ENCODE measurements at places on chromosomes 6 and 20.

DNA sequence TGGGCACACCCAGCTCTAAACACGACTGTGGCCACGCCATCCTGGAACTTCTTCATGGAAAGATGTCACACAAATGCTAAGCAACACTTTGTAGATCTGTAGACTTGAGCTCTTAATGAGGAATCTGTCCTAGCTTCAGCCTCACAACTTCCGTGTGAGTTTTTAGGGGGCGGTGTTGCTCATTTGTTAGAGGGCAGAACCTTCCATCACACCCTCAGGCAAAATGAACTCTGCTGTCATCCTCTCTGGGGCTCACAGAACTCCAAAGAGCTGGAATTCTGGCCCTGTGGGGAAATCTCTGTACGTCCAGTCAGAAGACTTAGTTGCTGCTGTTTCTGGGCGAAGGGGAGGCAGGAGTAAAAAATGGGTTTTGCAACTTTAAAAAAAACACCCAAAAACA lies 49.8 kb downstream of the NRN1 start:
- DNase-seq = no peak

GRCh38 chr6:116550796-116551195 lies 2.8 kb upstream of the CALHM4 start:
- no peak for DNase-seq

DNA sequence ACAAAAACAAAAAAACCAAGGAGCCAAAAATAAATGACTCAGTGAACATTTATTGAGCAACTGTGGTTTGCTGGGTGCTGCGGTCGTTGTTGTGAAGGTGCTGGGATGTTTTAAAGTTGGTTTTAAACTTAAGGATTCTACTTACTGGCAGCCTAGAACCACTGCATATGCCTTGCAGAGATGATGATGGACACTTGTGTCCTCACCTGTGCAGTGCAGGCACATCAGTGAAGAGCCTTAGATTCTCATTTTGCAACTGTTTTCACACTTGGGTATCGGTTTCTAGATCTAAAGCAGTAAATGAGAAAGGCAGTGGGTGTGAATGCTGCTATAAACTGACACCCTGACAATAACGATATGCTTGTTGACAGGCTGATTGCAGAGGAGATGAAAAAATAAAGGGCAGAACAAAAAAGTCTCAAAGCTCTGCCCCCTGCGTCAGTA lies 68.8 kb downstream of the UTRN start:
- peak; percentile 86 for DNase-seq

- DNase-seq = no peak
Observed at GRCh38 chr6:149230712-149231460, 86.6 kb upstream of the TAB2 start.

- DNase-seq = no peak
Observed at GRCh38 chr20:43379239-43379917, 78.3 kb upstream of the SRSF6 start.

DNA sequence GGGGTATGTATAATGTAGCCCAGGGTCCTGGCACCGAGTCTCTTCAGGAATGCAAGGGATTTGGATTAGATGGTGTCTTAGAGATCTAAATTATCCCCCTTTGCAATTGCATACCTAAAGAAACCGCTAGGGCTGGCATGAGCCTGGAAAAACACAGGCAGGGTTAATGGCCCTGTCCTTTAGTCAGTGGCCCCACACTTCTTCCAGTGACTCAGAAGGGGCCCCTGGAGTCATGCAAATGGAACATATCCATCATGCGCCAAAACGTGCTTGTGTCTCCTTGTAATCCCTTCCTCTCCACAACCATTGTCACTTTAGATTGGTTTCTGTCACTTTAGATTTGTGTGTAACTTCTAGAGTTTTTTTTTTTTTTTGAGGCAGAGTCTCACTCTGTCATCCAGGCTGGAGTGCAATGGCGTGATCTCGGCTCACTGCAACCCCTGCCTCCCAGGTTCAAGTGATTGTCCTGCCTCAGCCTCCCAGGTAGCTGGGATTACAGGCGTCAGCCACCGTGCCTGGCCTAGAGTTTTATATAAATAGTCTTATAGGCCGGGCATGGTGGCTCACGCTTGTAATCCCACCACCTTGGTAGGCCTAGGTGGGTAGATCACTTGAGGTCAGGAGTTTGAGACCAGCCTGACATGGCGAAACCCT lies 8.7 kb upstream of the MYBL2 start:
- peak; percentile 45 for DNase-seq

GRCh38 chr6:160055378-160055777 lies 66.2 kb upstream of the SLC22A1 start:
- DNase-seq = no peak

DNA sequence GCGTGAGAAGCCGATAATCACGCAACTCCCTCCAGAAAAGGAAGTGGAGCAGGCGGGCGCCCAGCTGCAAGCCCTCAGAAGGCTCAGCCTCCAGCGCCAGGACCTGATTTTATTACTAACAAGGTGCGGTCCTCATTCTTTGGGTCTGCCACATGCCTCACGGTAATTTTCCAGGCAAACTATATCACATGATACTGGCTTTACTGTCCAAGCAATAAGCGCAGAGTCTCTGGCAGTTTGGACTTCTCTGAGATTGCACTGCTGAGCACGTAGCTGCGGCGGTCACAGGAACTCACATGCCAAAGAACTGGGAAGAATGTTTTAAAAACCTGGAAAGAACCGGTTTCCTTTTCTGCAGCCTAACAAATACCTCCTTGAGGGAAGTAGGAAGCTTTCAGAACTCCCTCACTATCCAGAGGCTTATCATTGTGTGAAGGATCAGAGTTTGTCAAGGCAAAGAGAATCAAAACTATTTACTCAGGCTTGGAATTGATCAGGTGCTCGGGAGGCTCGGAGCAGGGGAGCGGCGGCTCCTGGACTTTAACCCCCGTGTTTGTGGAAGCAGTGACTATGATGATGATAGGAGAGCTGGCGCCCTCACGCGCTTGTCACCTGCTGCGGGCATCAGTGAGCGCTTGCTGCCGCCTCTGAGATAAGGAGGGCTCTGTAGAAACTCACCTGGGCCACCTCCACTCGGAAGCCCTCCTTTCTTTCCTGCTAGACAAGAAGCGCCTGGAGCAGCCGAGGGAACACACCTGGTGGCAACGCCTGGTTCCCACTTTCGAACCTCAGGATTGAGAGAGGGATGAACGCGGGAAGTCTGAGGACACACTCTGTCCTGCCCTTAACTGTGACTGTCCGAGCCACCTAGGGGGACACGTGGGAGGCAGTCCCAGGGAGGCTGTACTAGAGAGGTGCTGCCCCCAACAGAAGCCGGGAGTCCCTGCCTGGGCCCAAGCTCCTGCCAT lies 27.2 kb upstream of the SYNJ2 start:
- DNase-seq = no peak

DNA sequence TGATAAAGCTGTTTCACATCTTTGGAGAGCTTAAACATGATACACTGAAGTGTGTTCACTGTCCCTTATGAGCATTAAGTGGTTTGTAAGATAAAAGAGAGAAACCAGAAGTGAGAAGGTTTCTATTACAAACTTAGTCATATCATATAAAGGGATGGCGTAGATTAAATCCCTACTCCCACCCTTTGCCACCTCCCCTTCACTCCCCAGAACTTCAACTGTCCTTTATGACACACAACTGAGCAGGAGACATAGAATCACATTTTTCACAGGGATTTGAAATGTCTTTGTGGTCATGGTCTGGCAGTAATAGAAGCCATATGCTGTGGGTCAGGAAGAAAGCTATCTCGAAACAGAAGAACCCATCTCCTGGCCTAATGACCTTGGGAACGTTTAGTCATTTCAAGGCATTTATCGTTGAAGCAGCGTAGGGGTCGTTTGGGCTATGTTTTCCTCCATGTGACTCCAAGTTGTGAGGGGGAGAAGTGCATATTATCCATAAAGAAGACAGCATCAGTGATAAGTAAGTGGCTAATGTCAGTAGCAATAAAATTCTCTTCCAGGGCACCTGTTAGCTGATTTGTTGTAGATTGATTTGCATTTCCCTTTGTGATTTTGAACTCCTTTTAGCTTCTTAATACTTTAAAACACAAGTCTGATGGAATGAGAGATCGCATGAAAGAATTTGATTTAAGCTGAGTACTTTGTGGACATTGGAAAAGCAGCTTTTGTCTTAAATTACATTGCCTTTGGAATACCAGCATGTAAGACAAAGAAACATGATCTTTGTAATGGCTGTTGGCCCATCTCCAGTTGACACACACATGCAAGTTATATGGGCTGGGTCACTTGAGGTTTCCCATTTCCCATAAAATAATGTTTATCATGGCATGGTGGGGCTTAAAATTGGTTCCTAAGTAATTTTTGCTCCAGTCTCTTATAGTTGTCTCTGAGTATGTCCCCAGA lies 501.5 kb upstream of the FLRT3 start:
- no peak for DNase-seq

- no peak for DNase-seq
Observed at GRCh38 chr20:23451956-23452487, 654 bp downstream of the CST11 start.

- DNase-seq = no peak
Observed at GRCh38 chr20:20343932-20344331, 24.0 kb upstream of the INSM1 start.

- no peak for DNase-seq
Observed at GRCh38 chr6:128464790-128465189, 55.6 kb downstream of the PTPRK start.

DNA sequence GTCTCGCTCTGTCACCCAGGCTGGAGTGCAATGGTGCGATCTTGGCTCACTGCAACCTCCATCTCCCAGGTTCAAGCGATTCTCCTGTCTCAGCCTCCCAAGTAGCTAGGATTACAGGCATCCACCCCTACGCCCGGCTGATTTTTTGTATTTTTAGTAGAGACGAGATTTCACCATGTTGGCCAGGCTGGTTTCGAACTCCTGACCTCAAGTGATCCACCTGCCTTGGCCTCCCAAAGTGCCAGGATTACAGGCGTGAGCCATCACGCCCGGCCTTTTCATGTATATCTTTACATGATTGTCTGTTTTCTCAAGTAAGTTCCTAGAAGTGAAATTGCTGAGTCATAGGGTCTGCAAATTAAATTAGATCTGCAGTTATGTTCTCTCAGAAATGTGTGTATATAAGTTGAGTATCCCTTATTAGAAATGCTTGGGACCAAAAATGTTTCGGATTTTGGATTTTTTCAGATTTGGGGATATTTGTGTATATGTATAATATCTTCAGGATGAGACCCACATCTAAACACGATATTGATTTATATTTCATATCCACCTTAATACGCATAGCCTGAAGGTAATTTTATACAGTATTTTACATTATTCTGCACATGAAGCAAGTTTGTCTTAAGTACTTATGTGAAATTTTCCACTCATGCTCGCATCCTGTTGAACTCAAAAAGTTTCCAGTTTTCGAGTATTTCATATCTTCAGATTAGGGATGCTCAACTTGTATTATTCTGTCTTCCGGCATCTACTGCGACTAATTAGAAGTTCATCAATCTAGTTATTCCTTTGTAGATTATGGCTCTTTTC lies 40.4 kb downstream of the TAB2 start:
- DNase-seq = no peak

DNA sequence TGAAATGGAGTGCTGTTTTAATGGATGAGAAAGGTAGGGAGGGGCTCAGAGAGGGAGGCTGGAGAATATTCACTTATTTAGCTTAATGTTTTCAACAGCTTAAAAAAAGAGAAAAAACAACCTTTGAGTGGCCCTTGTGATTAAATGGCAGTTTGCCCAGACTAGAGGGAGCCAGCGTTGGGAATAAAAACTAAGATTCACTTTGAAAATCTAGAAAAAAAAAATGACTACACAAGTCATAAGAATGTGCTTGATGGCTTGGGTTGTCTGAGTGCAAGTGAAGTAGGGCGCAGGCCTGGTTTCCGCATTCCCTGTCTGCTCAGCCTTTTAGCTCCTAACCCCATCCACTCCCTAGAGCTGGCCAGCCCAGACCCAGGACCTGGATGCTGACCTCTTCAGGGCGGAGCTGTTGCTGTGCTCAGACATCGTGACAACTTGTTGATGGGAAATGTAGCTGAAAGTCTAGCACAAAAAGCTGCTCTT lies 28.9 kb downstream of the UTRN start:
- DNase-seq = no peak

GRCh38 chr20:58636983-58637421 lies 14.1 kb upstream of the STX16 start:
- no peak for DNase-seq

- DNase-seq = no peak
Observed at GRCh38 chr6:33384581-33385020, 7.0 kb upstream of the KIFC1 start.

DNA sequence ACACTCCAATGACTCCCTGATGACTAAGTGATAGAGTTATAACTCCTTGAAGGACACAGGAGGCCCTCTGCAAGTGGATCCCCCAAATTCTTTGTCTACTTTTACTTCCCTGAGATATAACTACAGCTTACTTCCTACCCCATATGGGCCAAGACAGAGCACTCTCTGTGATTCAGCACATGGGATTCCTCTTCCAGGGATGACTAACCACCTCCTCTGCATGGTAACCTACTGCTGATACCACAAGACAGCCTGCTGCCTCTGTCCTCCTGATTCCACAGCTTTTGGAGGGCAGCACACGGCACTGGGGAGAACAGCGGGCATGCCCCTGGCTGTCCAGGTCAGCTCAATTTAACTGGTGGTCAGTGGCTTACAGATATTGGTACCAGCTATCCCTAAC lies 675.7 kb upstream of the AGPAT4 start:
- DNase-seq = no peak

DNA sequence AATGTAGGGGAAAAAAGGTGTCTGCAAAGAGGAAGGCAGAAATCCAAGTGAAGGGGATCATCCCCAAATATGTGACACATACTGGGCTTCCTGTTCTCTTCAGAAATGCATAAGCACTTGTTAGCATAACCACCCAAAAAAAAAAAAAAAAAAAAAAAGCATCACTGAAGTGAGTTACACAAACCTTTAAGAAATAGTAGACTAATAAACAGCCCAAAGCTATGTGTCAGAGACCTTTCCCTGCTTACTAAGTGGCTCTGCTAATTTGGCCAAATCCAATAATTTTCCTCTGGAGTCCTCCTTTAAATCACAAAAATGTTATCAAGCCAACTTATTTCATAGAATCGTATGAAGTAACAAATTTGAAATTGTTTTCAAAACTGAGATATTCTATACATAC lies 7.5 kb upstream of the DST start:
- DNase-seq = no peak

- no peak for DNase-seq
Observed at GRCh38 chr20:623704-624103, 13.6 kb upstream of the TCF15 start.
